ENCODE measurements at places on chromosomes 5 and 9.

DNA sequence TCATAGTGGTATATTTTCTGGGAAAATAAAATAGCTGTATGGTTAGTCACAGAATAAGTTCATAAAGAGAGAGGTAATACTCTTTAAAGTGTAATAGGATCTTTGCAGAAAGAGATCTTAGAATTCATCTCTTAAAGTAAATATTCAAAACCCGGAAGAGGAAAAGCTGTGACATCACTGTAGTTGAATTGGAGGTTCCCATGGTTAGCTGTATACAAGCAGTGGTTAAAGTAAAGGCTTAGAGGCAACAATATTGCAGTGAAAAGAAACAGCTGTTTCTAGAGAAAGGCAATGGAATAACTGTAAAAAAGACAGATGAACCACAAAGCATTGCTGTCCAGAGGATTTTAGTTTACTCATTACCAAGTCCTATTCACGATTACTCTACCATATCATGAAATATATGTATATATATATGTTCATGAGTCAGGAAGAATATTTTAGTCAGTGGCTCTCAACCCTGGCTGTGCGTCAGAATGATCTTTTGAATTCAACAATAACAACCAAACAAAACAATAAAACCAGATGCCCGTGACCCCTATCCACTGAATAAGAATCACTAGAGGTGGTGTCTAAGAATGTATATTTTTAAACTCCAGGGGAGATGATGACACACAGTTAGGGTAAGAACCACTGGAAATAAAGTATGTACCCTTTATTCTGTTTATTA is 4.7 kb downstream of the ERCC6L2 start:
- DNase-seq: no peak

- no peak for DNase-seq
These were observed 287.0 kb downstream of the PIK3R1 start for GRCh38 chr5:68502531-68502930.

DNA sequence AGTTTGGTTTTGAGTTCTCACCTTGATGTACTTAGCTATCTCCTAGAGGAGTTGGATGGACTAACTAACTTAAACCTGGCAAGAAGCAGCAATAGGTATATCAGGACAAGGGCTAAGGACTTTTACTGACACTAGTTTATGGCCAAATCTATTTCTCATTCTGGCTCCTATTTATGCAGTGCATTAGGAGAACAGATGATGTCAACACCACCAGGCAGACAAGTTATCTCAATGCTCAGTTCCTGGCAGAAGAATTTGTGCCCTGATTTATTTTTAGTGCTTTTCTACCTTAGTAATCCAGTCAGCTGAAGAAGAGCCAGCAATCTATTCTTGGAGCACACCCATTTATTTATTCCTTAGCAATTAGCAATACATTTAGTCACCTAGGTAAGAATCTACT is 30.7 kb upstream of the MYOT start:
- no peak for DNase-seq

DNA sequence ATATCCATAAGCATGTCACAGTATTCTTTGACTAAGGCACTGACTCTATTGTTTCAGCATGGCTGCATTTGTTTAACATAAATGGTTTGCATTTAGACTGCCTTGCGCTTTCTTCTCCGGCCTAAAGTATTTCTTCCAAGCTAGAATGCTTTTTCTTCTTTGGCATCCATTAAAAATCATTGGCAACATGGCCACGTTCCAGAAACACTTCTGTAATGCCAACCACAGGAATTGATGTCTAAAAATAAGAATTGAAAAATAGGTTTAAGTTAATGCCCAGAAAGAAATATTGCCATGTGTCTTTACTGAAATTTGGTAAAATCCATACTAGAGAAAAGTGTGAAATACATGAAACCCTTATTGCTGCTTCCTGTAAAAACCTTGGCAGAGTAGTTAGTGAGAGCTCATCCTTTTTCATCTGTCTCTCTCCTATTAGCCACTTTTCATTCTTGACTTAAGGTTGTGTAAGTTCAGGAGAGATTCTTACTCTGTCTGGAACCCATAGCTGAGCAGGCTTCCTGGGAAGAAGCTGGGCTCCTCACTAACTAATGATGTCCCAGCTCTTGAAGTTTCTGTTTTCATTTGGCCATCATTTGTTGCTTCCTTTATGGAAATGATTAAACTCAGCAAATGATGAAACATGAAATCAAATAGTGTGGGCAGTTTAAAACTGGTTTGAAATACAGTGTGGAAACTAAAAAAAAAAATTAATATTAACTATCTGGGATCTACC is 58.2 kb upstream of the RPS23 start:
- no peak for DNase-seq

GRCh38 chr5:81972492-81972783 is 615 bp downstream of the ATG10 start:
- no peak for DNase-seq

- DNase-seq: no peak
These were observed 28.0 kb upstream of the ERAP1 start for GRCh38 chr5:96835791-96836191.

- no peak for DNase-seq
These were observed 23.2 kb downstream of the GLRX start for GRCh38 chr5:95799191-95799835.

DNA sequence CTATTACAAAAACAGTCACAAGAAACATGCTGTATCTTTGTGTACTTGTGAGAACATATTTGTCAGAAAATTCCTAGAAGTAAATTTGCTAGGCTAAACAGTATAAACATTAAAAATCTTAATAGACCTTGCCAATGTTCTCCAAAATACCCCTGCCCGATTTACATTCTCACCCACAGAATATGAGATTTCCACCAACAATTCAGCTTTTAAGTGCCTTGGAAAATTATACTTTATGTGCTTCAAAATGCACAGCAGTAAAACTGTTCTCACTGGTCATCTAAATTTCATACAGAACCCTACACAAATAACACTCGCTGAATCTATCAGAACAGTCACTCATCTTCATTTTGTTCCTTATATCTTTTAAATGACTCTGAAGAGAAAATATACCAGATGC is 5.5 kb downstream of the MLLT3 start:
- no peak for DNase-seq

- no peak for DNase-seq
These were observed 28.2 kb downstream of the SARDH start for GRCh38 chr9:133709691-133710571.

DNA sequence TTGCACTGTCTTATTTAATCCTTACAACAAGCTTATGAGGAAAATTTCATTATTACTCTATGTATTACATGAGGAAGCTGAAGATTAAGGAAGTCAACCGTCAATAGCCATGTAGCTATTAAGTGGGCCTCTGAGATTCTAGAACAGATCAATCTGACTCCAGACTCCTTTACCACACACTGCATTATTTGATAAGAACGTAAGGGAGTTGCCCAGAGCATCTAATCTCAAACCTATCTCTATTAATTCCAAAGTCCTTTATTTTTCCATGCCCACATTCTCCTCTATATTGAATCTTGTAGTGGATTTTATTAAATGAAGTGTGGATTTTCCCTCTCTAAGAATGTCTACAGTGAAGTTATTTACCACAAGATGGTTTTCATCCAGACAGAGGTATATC is 118.2 kb upstream of the MTAP start:
- no peak for DNase-seq

- DNase-seq: no peak
These were observed 21.1 kb upstream of the ZBTB34 start for GRCh38 chr9:126839301-126839700.

GRCh38 chr9:131480258-131480657 is 22.5 kb upstream of the POMT1 start:
- no peak for DNase-seq

DNA sequence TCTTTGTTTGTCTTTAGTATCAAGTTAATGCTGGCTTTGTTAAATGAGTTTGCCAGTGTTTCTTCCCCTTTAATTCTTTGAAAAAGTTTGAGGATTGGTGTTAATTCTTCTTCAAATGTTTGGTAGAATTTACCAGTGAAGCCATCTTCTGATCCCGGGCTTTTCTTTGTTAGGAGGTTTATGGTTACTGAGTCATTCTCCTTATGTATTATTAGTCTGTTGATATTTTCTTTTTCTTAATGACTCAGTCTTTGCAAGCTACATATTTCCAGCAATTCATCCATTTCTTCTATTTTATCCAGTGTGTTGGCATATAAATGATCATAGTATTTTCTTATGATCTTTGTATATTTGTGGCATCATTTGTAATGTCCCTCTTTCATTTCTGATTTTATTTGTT is 74.5 kb upstream of the SPINK5 start:
- DNase-seq: no peak

DNA sequence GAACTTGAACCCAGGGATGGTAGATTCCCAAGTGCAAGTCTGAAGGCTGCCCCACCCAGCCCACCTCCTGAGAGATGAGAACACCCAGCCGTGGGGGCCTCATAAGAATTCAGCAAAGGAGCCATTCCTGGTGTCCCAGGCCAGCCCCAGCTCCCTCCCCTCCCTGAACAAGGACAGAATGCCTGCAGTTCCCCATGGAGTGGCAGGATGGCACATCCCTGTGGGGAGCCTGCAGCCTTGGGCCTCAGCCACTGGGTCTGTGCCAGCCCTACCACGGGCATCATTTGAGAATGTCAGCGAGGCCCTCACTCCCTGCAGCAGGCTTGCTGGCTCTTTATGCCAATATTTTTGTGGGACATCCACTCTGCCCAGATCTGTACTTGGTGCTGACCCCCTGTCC is 36.2 kb upstream of the RAPGEF1 start:
- DNase-seq: no peak

GRCh38 chr5:79857714-79858409 is 133.2 kb downstream of the MTX3 start:
- DNase-seq: peak; percentile 31

GRCh38 chr5:75072061-75072460 is 19.7 kb upstream of the GCNT4 start:
- no peak for DNase-seq

GRCh38 chr5:59134471-59135163 is 551.7 kb downstream of the RAB3C start:
- DNase-seq: no peak

GRCh38 chr5:140324041-140324600 is 21.2 kb upstream of the PFDN1 start:
- no peak for DNase-seq

GRCh38 chr5:63554191-63554590 is 408.1 kb downstream of the HTR1A start:
- DNase-seq: no peak

Data from NCI-H774 (cell line).